ENCODE measurements at places on chromosomes 4 and X.

DNA sequence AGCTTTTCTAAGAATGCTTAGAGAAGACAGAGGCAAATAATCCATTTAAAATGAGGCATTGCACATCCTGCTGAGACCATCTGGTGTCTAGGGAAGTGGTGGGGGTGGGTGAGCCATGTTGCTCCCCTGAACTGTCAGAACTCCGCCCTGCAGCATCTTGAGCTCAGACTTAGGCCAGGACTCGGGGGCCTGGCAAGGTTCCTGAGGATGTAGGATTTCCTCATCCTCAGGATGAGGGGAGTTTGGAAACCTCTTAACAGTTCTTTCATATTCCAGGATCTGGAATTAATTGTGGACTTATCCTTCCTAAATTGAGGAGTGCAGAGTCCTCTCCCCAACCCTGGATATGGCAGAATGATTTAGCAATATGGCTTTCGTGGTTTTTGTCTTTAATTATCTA lies 6.6 kb downstream of the TLL1 start:
- no peak for DNase-seq

GRCh38 chr4:122702939-122703338 lies 29.6 kb upstream of the BBS12 start:
- DNase-seq: no peak

GRCh38 chrX:25023908-25024307 lies 8.1 kb upstream of the ARX start:
- no peak for DNase-seq

- no peak for DNase-seq
These were observed 2.9 kb downstream of the UGT8 start for GRCh38 chr4:114601304-114602052.

GRCh38 chr4:42352049-42352448 lies 45.2 kb upstream of the SHISA3 start:
- no peak for DNase-seq

DNA sequence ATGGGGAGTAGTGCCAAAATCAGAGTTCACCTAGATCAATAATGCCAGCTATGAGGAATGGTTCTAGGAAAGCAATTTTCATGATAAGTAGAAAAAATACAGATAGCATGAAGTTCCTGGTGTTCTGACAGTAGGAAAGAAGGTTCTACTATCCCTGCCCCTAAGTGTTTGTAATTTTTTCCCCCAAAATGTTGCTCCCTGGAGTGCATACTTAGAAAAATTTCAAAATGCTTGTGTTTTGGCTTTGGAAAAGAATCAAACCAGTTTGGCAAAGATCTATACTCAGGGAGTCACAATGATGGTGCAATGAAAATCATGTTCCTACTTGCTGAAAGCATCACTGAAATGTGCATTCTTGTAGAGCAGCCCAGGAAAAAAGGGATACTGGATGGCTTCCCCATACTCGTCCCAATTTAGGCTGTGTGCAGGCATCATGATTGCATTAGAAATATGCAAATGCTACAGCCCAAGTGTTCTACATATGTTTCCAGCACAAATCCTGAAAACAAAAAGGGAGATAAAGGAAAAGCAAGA lies 74.7 kb downstream of the LPAR4 start:
- DNase-seq: no peak

GRCh38 chrX:57406149-57406548 lies 119.6 kb downstream of the FAAH2 start:
- DNase-seq: no peak

GRCh38 chr4:39620551-39621313 lies 17.9 kb downstream of the SMIM14 start:
- no peak for DNase-seq

DNA sequence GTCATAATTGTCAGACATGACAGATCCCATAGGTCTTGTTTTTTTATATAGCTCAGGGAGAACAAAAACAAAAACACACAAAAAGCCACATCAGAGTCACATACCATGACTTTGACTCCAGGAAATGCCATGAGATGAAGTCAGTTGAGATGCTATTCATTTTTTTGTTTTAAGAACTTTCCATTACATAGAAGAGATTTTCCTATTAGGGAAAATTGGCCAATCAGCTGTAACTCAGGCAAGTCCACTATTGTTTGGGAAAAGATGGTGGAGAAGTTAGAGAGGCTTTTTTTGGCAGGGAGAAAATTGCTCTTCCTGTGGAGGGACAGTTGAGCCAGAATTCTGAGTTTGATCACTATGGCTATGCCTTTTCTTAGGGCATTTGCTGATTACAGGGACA lies 72.6 kb downstream of the SMARCA5 start:
- no peak for DNase-seq

DNA sequence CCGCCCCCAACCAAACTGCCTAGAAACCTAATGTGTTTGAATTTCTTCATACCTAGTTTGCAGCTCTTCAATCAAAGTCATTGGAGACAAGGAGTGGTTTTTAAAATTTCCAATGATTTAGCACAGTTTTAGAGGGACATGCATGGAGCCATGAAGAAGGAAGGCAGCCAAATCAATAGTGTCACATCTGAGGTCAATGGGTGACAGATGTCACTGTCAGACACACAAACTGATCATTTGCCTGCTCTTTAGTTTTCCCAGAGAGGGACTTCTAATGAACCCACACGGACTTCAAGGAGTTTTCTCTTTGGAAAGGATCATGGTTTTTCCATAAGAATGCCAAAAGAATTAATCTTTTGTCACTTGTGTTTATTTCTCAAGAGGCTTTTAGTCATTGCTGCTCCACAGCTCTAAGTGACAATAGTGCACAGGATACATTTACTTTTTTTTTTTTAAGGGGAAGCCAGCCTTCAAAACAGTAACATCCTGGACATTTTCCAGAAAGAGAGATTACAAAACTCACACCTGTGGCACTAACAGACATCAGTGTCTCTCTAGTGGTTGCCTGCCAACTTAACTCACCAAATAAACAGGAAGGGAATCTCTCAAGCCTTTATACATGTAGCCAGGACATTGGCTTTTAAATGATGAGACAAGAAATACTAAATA lies 251.1 kb upstream of the DIAPH2 start:
- DNase-seq: no peak

GRCh38 chr4:3334316-3334715 lies 41.5 kb downstream of the RGS12 start:
- DNase-seq: no peak

DNA sequence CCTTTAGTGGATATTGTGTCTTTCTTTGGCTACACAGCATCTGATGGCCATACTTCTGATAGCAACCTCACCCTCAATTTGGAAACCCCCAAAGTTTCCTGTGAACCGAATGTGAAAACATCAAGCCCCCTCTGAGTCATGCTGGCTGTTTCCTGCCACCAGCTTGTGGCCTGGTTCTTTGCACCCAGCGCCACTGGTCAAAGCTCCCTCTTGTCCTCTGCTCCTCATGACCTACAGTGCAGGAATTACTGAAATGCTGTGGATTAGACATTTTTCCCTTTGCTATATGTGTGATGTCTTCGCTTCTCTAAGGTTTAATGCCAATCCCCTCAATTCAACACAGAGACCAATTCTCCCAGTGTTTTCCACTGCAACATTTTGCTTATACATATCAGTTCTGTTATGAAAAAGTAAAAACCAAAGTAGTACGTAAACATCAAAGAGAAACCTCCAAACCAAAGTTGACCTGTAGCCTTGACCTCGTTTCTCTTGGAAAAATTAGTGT lies 224.0 kb upstream of the TENM3 start:
- no peak for DNase-seq

- no peak for DNase-seq
These were observed 297.0 kb upstream of the INTU start for GRCh38 chr4:127335732-127336131.

GRCh38 chr4:72817012-72817411 lies 248.0 kb upstream of the ADAMTS3 start:
- no peak for DNase-seq

- DNase-seq: no peak
These were observed 644.4 kb downstream of the STPG2 start for GRCh38 chr4:97498875-97499274.

DNA sequence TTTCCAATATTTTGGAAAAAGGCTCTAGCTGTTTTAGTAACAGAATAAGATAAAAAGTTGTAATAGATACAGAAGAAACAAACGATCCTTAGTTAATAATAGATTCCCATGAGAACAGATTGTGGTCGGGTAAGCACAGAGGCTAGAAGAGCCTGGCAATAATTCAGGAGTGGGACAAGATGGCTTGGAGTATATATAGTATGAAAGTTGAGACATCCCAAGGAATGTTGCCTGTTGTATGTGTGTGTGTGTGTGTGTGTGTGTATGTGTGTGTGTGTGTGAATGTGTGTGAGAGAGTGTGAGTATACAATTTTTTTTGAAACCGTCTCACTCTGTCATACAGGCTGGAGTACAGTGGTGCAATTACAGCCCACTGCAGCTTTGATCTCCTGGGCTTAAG lies 150.7 kb downstream of the PDGFC start:
- no peak for DNase-seq

- DNase-seq: no peak
These were observed 255.7 kb upstream of the AR start for GRCh38 chrX:67288156-67288555.

GRCh38 chr4:172404676-172405075 lies 591.5 kb downstream of the GALNTL6 start:
- DNase-seq: no peak

GRCh38 chrX:137848266-137848905 lies 282.5 kb downstream of the ZIC3 start:
- no peak for DNase-seq

- peak; percentile 70 for DNase-seq
These were observed 52.4 kb upstream of the TRIM2 start for GRCh38 chr4:153151535-153152455.

DNA sequence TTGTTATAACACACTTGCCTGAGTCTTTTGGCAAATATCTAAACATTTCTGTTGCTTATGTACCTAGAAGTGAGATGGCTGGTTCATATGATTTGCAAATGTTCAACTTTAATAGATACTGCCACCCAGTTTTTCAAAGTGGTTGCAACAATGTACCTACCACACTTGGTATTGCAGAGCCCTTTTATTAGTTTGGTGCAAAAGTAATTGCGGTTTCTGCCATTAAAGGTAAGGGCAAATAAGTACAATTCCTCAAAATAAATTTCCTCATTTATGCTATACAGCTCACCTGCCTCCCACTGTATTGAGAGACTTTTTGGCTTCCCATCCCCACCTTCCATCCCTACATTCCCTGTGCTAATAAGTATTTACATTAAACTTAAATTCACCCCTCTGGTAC lies 47.7 kb upstream of the COL25A1 start:
- DNase-seq: no peak

DNA sequence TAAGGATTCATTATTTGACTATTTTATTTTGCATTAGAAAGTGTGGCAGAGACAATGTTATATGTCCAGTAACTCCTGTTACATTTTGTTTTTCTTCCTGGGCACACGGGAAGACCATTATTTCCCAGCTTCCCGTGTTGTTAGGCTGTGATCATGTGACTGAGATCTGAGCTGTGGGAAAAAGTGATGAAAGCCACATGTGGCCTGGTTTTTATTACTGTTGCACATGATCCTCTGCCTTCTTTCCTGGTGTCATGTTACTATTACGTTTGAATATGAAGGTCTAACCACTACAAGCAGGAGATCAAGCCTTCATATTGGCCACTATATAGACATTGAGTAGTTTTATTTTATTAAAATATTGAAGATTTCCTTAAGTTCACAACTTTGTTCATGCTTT lies 28.2 kb upstream of the MID1 start:
- DNase-seq: peak; percentile 53

GRCh38 chr4:15489551-15489950 lies 19.9 kb downstream of the CC2D2A start:
- no peak for DNase-seq

DNA sequence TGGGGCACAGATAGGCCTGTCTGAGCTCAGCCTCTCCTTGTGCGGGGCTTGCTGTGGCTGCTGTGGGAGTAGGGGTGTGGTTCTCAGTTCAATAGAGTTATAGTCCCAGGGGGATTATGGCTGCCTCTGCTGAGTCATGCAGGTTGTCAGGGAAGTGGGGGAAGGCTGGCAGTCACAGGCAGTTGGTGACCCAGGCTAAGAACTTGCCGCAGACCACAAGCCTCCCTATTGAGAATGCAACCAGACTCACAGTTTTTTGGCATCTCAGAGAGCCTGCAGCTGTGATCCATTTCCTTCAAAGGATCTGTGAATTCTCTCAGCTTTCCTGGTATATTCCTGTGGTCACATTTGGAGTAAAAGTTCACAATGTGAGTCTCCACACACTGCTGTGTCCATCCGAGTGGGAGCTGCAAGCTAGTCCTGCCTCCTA lies 364.9 kb downstream of the ZNF674 start:
- DNase-seq: no peak

GRCh38 chr4:130850019-130850524 lies 1754.1 kb downstream of the C4orf33 start:
- DNase-seq: no peak

DNA sequence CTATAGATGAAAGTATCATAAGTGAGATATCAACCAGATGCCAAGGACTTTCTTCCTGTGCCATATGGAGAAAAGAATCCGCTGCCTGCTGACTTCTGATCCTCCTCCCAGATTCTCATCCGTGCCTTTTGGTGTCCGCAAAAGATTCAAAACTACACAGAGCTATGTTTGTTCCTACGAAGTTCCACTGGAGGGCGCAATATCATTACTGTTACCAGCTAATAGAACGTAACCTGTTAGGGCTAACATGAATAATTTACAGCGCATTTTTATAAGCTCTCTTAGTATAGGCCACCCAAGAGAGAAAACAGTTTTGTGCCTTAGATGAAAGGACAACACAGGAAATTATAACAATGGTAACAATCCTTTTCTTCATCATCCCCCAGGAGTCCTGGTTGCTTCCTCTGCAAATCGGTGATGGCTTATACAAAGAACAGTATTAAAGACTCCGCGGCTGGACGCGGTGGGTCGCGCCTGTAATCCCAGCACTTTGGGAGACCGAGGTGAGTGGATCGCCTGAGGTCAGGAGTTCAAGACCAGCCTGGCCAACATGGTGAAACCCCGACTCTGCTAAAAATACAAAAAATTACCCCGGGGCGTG lies 22.8 kb upstream of the CENPVL3 start:
- DNase-seq: peak; percentile 12

GRCh38 chrX:121854614-121854911 lies 807.2 kb downstream of the GLUD2 start:
- DNase-seq: no peak

DNA sequence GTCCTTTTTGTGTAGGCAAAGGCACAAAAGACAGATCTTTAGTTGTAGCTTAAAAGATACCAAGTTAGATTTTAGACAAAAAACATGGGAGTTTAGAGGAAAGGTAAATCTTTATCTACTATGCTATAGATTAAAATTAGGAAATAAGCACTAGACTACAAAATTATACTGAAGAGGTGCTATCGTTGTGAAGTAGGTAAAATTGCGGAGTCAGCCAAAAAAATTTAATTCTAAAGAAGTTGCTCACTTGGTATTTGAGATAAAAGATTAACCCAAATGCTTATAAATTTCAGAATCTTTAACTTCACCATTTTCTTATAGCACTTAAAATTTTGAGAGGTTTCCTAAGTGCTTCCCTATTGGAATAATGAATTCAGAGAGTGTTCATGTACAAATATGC lies 604.1 kb downstream of the GRXCR1 start:
- DNase-seq: no peak

DNA sequence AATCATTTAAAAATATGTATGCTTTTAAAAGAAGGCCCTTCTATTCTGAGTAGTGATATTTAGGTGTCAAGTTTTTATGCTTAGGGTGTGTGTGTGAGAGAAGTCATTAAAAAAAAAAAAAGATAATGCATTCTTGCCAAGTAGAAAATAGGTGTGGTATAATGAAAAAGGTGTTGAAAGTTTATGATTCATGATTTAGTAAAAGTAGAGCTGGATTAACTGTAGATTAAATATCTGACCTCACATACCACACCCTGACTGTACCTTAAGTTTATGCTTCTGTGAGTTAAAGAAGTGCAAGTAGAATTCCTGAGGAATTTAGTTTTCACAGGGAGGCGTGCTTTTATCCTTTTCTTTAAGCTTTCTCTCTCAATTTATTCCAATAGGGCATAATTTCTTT lies 71.1 kb downstream of the BMPR1B start:
- no peak for DNase-seq
